ENCODE measurements at places on chromosomes 2 and 18.
A peak's percentile ranks its signal among the peaks of the same experiment; 100 is the strongest.

DNA sequence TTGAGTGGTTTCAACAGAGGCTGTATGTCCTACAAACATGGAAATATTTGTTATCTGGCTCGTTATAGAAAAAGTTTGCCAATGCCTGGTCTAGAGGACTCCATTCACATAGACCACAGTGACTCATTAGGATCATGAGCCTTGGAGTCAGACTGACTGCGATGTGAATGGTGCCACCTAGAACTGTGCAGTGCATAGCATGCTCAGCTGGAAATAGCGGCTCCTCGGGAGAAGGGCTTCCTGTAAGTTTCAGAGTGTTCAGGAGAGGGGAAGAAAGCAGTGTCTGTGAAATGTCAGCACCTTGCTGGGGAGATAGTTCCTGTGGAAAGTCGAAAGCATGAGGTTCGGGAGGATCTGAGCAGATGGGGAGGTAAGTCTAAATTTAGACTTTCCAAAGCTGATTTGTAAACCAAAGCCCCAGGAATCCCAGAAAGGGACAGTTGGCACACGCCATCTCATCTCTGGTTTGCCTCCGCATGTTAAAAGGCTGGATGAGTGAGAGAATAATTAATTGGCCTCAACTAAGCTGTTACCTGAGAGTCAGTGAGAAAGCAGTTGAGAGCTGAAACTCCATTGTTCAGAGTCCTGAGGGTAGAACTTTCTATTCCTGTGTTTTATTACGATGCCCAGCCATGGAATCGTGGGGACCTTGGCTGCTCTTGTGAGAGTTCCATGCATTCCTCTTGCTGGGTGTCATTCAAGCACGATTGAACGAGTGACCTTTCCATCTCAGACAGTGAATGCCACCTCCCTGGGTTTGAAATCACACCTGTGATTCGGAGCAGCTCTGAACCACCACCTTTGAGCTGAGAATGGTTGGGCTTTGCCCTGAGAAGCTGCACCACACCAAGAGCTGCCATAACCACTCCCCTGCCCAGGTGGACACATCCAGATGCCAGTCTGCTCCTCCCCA, 99.5 kb downstream of the MAPK4 start:
- DNase-seq, result peak; percentile 46

- DNase-seq, result no peak
Observed at GRCh38 chr2:69916106-69916505, 1.2 kb downstream of the MXD1 start.

DNA sequence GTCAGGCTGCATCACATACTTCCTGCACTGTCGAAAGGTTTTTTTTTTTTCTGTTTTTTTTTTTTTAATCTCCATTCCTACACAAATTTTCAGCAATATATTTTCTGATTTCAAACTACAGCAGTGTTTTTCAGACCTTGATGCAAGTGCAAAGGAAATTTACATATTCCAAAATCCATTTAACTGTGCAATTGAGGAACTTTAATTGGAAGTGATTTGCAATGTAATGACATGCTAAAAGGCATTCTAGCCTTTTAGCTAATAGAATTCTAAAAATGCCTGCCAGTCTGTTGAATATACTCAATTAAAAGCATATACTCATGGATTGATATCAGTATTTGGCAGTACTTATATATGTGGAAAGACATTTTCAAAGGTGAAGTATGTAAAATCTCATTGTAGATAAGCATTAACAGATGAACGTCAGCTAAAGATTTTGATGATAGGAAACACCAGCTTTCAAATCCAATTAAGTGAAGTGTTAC, 210.5 kb downstream of the OTX1 start:
- DNase-seq, result no peak

- DNase-seq, result no peak
Observed at GRCh38 chr18:13241083-13241892, 22.7 kb downstream of the LDLRAD4 start.

DNA sequence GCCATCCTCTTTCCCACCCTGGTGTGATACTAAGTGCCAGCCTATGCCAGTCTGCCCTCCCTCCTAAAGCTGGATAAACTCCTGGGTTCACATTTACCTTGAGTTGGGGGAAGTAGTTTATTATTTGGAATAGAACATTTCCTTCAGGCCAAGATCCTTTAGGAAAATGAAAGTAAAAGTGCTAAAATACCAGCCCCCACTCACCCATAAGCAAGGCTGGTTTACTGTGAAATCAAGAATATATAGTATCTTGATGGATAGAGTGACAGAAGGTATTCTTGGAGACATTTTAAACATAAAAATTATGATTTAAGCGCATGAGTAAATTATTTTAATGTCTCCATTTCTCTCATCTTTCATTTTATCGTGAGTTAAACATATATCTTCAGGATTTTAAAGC, 27.1 kb downstream of the ZNF532 start:
- no peak for DNase-seq

GRCh38 chr2:227186751-227187150, 22.3 kb downstream of the COL4A3 start:
- DNase-seq, result peak; percentile 64

GRCh38 chr2:20443276-20443920, 3.5 kb upstream of the RHOB start:
- peak; percentile 73 for DNase-seq

- no peak for DNase-seq
Observed at GRCh38 chr2:10536569-10537133, 88.5 kb upstream of the ODC1 start.

DNA sequence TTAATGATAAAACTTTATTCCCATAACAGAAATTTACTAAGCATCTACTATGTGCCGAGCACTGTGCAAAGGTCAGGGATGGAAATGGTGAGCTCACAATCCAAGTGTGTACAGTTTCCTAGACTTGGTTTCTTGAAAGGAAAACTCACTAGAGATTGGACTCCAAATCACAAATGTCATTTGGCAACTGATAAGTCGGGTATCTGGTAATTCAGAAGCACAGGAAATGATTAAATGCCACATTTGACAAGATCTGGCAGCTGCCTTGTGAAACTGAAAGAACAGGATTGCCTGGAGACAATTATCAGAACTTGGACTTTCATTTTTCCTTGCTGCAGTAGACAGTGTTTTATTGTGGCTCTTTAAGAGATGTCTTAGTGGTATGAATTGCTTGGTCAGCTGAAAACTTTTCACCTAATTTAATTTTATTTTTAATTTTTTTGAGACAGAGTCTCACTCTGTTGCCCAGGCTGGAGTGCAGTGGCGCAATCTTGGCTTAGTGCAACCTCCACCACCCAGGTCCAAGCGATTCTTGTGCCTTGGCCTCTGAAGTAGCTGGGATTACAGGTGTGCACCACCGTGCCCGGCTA, 19.2 kb downstream of the ITGA6 start:
- no peak for DNase-seq

- no peak for DNase-seq
Observed at GRCh38 chr18:31577195-31577594, 14.5 kb upstream of the TTR start.

GRCh38 chr2:84539729-84540128, 23.4 kb downstream of the DNAH6 start:
- DNase-seq, result no peak

DNA sequence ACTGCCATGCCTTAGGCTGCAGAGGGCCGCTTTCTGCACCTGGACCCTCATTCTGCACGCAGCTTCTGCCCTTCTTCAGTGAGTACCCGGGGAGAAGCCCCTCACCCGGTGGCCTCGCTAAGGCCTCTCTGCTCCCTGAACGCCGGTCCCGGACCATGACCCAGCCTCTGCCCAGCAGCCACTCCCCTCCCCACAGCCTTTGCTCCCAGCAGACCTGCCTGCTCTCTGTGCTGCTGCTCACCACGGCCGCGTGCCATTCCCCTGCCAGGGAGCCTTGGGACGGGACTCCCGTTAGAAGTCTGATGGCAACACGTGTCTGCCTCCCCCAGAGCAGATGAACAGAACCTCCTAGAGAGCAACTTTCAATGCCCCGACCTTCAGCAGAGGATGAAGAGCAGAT, 282.8 kb downstream of the NDUFA10 start:
- DNase-seq, result no peak

DNA sequence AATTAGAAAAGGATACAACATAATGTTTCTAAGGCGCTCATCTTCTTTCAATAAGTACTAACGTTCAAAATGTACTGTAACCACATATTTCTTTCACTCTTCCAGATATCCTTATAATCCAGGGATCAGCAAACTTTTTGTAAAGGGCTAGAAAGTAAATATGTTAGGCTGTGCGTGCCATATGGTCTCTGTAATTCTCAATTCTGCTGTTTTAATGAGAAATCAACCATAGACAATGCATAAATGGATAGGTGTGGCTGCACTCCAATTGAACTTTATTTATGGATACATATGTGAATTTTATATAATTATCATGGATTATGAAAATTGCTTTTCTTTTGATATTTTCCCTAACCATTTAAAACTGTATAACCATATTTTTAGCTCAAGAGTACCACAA, 459.4 kb downstream of the EPHA4 start:
- no peak for DNase-seq

GRCh38 chr18:63264871-63265270, 54.7 kb downstream of the BCL2 start:
- DNase-seq, result no peak

DNA sequence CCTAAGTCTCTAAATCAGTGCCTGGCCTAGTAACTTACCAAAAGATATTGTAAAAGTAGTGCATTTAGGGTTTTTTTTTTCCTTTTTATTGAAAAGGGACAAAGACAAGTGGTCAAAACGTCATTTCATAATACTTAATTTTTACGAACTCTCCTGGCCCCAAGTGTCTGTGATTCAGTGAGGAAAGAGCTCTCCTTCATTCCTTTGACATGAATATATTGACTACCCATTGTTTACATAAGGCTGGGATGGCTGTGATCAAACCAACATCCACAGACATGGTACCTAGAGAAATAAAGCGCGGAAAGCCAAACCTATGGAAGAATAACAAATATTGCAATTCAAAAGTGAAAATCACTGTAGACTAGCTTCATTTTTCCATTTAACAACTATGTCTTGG, 198.4 kb downstream of the BABAM2 start:
- peak; percentile 63 for DNase-seq

DNA sequence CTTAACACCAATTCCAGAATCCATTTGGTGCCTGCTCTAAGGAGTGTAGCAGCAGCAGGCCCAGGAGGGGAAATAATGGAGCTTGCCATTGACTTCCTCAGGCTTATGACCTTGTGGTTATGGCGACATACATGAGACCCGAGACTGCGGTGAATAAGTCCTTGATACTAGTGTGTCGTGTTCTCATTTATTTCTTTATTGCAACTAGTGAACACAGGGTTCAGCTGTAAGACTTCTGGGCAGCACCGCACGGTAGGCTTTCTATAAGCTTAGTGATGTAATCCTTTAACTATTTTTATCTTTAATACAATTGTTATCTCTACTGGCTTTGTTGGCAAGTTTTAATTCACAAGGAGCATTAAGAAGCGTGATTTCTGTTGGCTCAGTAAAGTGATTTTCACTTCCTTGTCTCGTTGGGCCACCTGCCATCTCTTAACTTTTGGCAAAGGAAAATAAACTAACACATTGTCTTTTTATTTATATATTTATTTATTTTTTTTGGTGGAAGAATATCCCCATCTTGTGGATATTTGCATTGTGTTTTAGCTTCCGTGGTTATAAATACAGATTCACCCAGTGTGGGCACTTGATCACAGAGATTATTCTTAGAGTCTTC, 139.8 kb downstream of the LTBP1 start:
- peak; percentile 36 for DNase-seq

DNA sequence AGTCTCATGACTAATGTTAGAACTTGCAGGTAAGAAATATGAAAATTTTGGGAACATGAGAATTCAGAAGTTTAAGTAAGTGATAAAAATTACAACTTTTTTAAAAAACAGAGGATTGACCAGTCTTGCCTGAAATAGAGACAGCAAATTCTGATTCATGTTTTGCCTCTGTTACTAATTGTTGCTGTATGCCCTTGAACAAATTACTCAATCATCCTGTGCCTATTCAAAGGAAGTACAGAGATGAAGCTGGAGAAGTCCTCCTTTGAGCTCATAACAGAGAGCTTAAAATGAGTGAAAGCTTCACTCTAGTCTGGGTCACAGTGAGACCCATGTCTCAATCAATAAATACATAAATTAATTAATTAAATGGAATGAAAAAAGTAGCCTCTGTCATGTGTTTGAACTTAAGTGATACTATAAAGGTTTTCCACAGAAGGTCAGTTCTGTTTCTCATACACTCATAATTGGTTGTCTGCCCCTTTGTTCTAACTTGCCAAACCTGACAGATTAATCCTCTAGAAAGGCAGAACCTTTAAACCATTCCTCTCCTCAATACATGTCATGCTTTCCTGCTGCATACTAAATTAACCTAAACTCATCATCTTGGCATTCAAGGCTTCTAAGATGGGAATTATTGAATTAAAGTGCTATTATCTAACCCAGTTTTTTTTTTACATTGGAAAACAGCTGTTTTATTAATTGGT, 374.6 kb upstream of the LRATD1 start:
- peak; percentile 7 for DNase-seq

- peak; percentile 56 for DNase-seq
Observed at GRCh38 chr2:217412721-217413120, 552.9 kb upstream of the TNP1 start.

Measured in fibroblast of mammary gland (primary cell).